Activated CD4-positive, alpha-beta T cell treated with anti-CD3 and anti-CD28 coated beads for 4 hours (primary cell): ENCODE measurements at places on chromosomes 12 and 14.

- peak; percentile 81 for DNase-seq
Measured at GRCh38 chr12:48924617-48925303, 532 bp downstream of the FKBP11 start.

GRCh38 chr12:127060310-127060847, 1206.6 kb upstream of the TMEM132C start:
- DNase-seq, result no peak

GRCh38 chr12:97800561-97800960, 338.0 kb downstream of the RMST start:
- DNase-seq, result no peak

GRCh38 chr12:32454075-32454474, 54.7 kb downstream of the FGD4 start:
- no peak for DNase-seq

DNA sequence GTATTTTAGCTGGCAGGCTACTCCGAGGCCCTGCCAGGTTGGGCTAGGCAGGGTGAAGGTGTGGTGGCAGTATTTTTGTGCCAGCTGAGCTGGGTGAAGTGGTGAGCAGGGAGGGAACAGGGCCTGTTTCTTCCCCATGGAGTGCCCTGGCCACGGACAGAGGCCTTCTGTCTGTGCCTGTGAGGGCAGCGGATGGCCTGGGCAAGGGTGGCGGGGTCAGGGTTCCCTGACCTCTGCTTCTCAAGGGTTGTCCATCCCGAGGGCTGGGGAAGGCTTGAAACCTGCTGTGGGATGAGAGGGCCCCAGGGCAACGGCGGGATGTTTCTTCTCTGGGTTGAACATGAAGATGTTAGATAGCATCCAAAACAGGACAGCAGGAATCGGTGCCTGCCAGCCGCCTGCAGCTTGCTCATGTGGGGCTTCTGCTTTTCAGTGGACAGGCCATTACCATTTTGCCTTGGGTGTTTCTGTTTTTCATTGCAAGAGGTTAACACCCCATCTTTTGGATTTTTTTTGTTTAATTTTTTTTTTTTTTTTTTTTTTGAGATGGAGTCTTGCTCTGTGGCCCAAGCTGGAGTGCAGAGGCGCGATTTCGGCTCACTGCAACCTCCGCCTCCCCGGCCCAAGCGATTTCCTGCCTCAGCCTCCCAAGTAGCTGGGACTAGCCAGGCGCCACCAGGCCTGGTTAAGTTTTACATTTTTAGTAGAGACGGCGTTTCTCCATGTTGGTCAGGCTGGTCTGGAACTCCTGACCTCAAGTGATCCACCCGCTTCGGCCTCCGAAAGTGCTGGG, 3.3 kb downstream of the MTA1 start:
- no peak for DNase-seq

GRCh38 chr14:103103461-103104388, 9.2 kb downstream of the EXOC3L4 start:
- no peak for DNase-seq

DNA sequence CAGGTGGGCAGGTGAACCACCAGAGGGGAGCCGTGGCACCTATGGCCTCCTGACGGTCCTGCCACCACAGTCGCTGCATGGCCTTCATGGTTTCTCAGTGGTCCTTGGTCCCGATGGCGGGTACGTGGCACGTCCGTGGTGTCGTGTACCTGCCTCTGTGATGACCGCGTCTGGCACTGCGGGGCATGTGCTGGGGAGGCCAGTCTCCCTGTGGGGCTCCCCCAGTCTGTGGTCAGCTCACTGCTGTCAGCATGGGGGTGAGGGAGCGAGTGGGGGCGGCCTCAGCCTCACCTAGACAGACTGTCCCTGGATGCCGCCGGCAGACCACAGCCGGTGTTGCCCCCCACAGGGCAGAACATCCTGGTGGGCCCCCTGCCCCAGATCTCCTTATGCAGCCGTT, 267.2 kb downstream of the SEC23A start:
- no peak for DNase-seq

DNA sequence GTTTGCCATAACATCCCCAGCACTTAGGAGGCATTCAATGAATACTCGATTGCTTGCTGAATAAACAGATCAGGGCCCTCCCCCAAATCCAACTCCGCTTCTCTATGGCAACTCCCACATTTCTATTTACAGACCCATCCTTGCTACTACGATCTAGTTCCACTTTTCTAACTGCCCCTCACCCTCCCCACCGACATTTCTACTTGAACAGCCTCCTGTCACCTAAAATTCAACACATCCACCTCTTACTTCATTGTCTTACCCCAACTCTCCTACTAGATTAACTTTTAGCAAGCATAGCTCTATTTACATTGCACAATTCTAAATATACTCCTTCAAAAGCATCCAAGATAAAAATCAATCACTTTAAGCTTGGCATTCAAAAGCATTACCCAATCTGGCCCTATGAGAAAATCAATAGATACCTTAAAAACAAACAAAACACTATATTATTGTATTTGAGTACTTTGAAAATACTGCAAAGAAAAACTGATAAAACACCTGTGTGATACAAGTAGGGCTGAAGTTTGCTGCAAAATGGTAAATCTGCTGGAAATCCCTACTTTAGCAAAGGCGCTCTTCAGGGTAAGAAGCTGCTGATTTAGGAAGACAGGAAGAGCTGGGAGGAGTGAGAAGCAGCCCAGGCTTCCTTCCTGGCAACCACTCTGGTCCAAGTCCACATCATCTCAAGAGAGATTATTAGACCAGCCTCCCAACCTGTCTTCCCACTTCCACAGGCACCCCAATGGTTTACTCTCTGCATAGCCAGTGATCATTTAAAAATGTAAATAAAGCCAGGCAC, 96.4 kb downstream of the HECTD4 start:
- no peak for DNase-seq

GRCh38 chr14:56676042-56676441, 96.4 kb downstream of the TMEM260 start:
- DNase-seq, result no peak

GRCh38 chr12:107859367-107859766, 84.9 kb downstream of the ASCL4 start:
- DNase-seq, result no peak

DNA sequence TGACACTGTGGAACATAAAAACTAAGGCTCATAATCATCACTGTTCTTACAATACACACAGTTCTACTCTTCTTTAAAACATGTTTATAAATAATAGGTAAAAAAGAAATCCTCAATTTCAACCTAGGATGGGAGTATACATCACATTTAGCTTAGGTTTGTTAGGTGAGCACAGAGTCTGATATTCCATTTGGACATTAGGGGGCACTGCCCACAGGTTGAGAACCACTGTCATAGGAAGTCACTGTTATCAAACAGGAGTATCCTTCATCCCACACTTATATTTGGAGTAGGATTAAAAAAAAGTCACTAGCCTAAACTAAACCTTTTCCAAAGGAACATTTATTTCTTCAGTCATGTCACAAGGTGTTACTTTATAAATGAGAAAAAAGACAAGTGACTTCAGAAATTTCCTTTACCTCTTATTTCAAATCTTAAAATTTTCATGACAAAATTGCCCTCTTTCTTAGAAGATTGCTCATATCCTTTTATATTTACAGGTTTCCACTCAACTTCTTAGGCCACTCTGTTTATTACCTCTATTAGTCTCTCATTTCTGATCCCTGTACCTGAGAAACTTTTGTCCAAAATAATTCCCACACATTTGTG, 240.6 kb downstream of the CPNE8 start:
- DNase-seq, result no peak

- no peak for DNase-seq
Measured at GRCh38 chr14:86543521-86543920, 1013.6 kb downstream of the FLRT2 start.

GRCh38 chr12:111469401-111469800, 63.7 kb downstream of the SH2B3 start:
- no peak for DNase-seq

GRCh38 chr12:77469578-77470333, 360.9 kb upstream of the NAV3 start:
- DNase-seq, result no peak

DNA sequence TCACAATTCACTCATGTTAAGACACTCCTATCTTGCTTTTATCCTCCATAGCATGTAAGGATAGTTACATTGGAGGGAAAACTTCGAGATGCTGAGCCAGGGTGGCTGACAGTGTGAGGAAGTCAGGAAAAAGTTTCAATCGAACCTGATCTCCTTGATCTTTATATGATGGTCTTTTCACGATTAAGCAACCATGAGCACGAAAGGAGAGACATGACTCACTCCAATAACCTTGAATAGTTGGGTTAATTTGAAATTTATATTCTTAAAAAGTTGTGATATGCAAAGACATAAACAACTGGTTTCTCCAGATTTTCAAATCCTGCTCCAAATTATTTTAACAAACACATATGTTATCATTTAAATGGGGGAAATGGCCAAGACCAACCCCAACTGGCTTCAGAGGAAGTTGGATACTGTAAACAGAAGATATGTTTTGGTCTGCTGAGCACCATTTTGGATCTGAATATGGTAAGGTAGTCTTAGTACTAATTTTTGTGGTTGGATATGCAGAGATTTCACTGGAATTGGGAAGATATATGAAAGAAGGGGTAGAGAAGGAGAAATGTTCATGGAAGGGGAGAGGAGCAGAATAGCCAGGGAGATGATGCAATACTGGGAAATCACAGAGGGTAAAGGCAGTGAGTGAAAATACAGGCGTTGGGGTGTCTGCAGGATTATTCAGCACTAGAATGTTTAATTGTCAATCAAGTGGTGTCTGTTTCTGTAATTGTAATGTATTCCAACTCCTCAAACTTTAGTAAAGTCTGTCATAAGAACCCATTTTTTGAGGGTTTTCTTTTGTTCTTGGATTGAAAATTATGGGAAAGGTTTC, 185.2 kb upstream of the SLC38A2 start:
- no peak for DNase-seq

- peak; percentile 84 for DNase-seq
Measured at GRCh38 chr12:120194534-120195395, at the start of gene GCN1. Gene GCN1 (minus strand): TSS chr12:120194715. CDS start chr12:120194697, 18 bp downstream.

- DNase-seq, result no peak
Measured at GRCh38 chr12:27844366-27845090, 64.5 kb upstream of the MANSC4 start.

DNA sequence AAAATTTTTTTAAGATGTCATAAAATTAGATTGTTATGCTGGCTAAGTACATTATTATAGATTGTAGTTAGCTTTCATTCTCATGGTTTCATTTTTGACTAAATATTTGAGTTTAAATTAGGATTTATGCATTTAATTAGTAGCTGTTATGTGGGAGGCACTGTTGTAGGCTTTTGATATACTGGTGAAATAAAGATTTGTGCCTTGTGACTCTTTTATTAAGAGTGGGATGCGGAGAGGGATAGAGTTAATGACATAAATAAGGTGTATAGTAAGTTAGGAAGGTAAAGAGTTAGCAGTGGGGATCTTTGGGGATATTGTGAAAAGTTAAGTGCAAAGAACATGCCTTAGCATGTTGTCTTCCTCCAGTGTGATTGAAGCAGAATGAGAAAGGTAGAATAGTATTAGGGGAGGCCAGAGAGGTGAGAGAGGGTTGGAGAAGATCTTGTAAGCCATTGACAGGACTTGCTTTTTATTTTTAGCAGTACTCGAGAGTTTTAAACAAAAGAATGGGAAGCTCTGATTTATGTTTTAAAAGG, 8.8 kb downstream of the ARHGAP5 start:
- no peak for DNase-seq

GRCh38 chr12:26406813-26407212, 211.4 kb downstream of the SSPN start:
- no peak for DNase-seq

DNA sequence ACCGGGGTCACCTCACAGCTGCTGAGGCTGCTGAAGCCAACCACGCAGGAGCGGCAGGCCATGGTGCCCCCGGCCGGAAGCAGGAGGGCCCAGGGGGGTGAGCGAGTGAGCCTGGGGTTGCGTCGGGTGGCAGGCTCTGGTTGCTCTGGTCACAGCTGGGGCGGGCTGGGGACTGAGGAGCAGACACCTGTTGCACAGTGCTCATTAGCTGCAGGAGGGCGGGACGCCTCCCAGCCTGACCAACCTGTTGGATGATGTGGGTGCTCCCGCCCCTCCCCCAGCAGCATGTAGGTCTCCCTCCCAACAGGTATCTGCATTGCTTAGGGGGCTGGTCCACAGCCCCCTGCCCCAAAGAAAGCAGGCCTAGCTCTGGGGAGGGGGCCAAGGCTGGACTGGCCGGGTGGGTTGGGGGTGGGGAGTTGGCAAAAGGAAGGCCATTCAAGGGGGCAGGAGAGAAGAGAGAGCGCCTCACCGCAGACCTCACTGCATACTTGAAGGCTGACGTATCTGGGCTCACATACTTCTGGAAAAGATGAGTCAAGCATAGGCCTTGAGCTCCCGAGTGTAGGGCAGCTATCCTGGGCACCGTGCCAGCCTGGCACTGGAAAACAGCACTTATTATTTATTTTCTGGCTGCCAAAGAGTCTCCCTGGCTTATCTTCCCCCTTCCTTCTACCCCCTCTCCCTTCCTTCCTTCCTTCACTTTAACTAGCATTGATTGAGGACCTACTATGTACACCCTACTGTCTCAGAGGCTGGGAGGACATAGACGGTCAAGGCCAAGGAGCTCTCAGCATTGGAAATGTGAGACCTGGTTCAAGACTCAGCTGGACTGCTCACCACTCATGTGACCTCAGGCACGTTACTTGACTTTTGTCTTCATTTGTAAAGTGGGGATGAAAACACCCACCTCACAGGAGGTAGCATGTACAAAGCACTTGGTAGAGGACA, at the start of gene KRT80:
TSS of gene KRT80 (minus strand) at position 174 of the 951 bp plus-strand sequence. CDS start at position 62, 112 bp downstream.
- DNase-seq, result peak; percentile 27

DNA sequence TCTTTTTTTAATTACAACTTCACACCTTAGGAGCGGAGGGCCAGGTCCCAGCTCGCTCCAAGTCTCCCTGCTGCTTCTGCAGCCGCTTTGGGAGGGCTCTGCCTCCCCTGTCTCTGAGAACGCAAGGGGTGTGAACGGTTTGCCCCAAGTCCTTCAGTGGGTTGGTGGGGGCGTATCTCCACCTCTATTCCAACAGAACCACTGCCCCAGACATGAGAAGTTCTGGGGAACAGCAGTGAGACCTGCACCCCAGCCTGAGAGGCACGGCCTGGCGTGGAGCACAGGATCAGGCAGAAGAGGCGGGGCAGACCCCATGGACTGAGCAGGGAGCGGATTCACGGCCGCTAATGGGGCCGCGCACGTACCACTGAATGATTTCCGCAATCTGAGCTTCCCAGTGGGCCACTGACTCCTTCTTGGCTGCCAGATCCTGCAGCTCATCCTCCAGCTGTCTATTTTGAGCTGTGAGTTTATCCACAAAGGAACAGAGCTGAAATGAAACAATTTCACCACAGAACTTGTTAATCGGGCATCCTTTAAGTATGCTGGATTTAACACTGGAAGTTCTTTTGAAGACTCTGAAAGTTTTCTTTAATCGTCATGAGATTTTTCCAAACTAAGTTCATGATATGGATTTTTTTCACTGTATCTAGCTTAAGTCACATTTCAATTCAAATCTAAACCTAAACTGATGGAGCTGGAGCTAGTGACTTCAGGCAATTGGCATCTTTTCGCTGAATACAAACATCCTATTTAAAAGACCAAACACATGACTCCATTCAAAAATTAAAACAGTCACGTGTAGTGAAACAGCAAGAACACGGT, 44.4 kb downstream of the AMN start:
- no peak for DNase-seq

GRCh38 chr14:75059642-75060041, 4.2 kb downstream of the ACYP1 start:
- no peak for DNase-seq

GRCh38 chr12:90343966-90344365, 611.0 kb downstream of the CCER1 start:
- no peak for DNase-seq

GRCh38 chr12:46351886-46352650, 20.5 kb downstream of the SLC38A2 start:
- DNase-seq, result no peak

GRCh38 chr12:18363321-18363720, 102.0 kb downstream of the PIK3C2G start:
- DNase-seq, result no peak
